Left colon (tissue), 2 donors: ENCODE measurements at places on chromosomes 13 and 19. TPM values are rescaled to one million over a fixed set of nuclear protein-coding genes. Genes with fewer than 3 reads are reported as not detected.
A peak's percentile ranks its signal among the peaks of the same experiment; 100 is the strongest.

- DNase-seq, result no peak
These were observed 8.3 kb downstream of the PRAM1 start for GRCh38 chr19:8494158-8494557.

DNA sequence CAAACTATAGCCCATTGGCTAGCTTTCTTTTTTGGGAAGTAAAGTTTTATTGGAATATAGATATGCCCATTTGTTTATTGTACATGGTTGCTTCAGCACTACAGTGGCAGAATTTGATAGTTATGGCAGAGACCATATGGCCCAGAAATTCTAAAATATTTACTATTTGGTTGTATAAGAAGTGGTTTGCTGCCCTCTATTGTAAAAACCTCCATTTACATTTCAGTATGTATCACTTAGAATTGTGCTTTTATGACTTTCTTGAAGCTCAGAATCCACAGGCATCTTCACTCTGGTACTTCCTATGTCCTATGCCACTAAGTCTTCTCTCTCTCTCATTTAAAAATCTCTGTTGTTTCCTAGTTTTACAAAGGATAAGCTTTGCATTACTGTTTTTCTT lies 37.7 kb downstream of the DLEU7 start:
- DNase-seq, result no peak

- peak; percentile 38 for DNase-seq
These were observed 36.4 kb upstream of the IGFL4 start for GRCh38 chr19:46076951-46077814.

- DNase-seq, result no peak
These were observed 11.2 kb upstream of the PRR19 start for GRCh38 chr19:42290523-42291434.

- DNase-seq, result no peak
These were observed 41.6 kb downstream of the TM9SF2 start for GRCh38 chr13:99542788-99543406.

- DNase-seq, result no peak
These were observed 133.4 kb downstream of the NUFIP1 start for GRCh38 chr13:44855860-44856259.

DNA sequence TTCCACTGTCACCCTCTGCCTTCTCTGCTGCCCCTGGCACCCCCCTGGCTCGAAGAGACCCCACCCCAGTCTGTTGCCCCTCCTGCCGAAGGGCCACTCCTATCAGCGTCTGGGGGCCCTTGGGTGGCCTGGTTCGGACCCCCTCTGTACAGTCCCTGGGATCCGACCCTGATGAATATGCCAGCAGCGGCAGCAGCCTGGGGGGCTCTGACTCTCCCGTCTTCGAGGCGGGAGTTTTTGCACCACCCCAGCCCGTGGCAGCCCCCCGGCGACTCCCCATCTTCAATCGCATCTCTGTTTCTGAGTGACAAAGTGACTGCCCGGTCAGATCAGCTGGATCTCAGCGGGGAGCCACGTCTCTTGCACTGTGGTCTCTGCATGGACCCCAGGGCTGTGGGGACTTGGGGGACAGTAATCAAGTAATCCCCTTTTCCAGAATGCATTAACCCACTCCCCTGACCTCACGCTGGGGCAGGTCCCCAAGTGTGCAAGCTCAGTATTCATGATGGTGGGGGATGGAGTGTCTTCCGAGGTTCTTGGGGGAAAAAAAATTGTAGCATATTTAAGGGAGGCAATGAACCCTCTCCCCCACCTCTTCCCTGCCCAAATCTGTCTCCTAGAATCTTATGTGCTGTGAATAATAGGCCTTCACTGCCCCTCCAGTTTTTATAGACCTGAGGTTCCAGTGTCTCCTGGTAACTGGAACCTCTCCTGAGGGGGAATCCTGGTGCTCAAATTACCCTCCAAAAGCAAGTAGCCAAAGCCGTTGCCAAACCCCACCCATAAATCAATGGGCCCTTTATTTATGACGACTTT lies 2.0 kb downstream of the ZFP36 start:
- no peak for DNase-seq

Gene ZNF460
- 33.1 TPM for total RNA-seq

Gene ZNF20
- total RNA-seq, result 6.2 TPM
